GDM1 (cell line): ENCODE measurements at places on chromosomes 11 and 22.

- no peak for DNase-seq
Observed at GRCh38 chr11:3934658-3935057, 79.2 kb downstream of the STIM1 start.

- DNase-seq: no peak
Observed at GRCh38 chr11:115170133-115170815, 333.9 kb downstream of the CADM1 start.

- DNase-seq: no peak
Observed at GRCh38 chr22:31958625-31959239, 14.4 kb downstream of the YWHAH start.

GRCh38 chr11:122816761-122817520, 21.4 kb upstream of the CRTAM start:
- DNase-seq: no peak

DNA sequence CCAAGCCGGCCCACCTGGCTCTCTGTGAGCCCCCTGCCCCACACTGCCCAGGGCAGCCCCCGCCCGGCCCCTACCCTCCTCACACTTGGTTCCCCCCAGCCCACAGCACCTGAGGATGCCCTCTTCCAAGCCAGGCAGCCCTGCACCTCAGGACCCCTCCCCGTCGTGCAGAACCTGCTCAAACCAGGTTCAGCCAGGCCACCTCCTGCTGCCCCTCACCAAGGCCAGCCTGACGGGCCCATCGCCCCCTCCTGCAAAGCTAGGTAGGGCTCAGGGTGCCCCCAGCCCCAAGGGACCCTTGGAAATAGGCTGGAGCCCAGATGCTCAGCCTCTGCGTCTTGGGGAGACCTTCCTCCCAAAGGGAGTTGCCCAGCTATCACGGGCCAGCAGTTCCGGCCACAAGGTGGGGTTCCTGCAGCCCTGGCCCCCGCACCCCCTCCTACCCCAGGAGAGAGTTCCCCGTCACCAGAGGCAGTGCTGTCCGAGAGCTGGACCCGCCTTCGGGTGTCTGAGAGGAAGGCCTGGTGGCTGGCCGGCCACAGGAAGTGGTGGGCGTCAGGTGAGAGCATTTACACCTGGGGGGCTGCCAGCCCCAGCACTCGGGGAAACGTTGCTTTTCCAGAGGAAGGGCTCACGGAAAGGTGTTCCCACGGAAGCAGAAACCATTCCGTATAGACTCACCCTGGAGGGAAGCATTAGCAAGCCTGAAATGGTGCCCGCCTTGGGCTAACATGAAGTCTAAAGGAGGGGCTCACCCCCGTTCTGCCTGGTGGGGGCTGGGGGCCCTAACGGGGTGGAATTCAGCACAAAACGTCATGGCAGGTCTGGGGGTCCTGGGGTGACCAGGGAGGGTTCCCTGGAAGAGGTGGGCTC, 3.2 kb upstream of the SYT8 start:
- DNase-seq: no peak

GRCh38 chr22:38135133-38135706, 24.7 kb upstream of the BAIAP2L2 start:
- DNase-seq: no peak

DNA sequence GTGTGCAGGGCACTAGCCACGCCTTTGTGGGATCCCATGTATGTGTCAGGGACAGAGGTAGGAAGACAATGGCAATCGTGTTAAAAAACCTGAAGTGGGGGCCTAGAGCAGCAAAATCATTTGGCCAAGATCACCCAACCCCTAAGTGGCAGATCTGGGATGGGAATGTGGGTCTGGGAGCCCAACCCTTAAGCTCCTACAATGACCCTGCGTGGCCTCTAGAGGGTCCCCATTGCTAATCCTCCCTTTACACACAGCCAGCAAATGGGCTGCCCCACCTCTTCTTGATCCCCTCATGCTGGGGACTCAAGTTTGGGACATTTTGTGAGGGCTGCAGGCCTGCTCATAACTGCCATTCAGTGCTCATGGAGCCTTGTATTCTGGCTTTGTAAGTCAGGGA, 73.2 kb upstream of the SUSD2 start:
- no peak for DNase-seq

DNA sequence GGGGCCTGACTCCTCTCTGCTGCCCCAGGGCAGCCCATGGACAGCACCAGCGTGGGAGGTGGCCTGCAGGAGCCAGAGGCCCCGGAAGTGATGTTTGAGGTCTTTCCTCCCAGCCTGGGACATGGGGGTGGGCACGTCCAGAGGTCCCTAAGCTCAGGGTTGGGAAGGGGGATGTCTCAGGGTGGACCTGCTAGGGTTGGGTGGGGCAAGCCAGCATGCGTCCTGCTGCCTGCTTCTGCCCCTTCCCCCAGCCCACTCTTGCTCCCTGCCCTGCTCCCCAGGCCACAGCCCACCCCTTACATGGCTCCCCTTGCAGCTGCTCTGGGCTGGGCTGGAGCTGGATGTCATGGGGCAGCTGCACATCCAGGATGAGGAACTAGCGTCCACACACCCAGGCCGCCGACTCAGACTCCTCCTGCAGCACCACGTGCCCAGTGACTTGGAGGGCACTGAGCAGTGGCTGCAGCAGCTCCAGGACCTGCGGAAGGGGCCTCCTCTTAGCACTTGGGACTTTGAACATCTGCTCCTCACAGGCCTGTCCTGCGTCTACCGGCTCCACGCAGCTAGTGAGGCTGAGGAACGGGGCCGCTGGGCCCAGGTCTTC, 1.3 kb downstream of the FAM180B start:
- peak; percentile 15 for DNase-seq

- no peak for DNase-seq
Observed at GRCh38 chr11:120186774-120187591, 23.8 kb upstream of the OAF start.

DNA sequence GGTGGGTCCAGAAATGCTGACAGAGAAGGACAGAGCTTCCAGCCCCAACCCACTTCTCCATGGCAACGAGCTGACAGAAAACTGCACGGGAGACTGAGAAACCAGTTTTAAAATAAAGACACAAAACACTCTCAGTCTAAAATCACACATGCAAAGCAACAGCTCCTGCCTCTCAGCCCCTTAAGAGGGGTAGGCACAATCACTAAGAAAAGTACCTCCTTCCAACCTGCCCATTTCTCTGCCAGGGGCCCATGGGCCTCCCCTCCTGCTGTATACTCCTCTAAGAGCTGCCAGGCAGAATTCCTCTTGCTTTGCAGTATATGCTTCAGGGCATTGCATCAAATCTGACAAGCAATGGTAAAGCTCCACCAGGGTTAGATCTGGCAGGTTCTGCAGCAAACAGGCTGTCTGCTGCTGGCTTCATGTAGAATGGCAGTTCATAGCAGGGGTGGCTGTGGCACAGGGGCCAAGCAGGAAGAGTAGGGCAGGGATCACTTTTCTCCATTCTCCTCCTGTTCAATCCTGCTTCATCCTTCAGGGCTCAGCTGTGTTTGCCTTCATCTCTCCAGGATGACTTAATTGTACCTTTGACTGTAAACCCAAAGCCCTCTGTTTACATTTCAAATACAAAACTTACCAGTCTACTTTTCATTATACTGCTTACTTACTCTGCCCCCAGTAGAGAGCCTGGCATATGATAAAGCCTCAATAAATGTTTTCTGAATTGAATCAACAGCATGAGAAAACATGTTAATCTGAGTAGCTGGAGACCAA, 77.7 kb downstream of the KCNC1 start:
- no peak for DNase-seq

DNA sequence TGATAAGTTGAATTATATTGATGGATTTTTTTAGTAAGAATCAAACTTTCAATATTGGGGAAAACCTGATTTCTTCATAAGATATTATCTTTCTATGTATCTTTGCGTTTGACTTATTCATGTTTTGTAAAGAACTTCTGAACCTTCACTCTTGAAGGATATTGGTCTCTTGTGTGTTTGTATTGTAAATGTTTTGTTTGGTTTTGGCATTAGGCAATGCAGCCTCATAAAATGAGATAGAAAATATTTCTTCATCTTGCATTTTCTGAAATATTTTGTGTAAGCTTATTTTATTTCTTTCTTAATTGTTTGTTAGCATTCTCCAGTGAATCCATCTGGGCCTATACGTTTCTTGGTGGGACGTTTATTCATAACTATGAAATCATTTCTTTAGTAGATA, 271.9 kb downstream of the RAB38 start:
- DNase-seq: no peak

GRCh38 chr11:63518548-63518947, 12.7 kb downstream of the LGALS12 start:
- no peak for DNase-seq

DNA sequence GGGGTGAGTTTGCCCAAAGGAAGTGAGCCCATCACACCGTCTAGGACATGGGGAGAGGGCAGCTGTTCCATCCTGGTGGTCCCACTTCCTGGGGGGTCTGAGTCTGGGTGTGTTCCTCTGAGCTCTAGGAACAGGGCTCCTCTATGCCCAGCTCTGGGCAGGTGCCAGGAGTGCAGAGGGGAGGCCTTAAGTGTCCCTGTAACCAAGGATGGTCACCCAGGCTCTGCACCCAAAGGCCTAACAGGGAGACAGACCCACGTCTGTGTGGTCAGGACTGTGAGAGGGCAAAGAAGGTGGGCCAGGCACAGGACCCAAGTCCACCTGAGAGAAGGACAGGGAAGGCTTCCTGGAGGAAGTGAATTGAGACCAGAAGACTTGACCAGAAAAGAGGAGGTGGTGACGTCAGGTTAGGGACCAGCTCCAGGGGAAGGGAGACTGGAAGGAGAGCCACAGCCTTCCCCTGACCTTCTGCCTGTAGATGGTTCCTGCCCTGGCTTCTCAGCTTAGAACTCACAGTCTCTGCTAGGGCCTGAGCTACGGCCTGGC, 11.3 kb upstream of the TCF20 start:
- no peak for DNase-seq

GRCh38 chr11:72112978-72113808, 698 bp upstream of the ANAPC15 start:
- DNase-seq: no peak

DNA sequence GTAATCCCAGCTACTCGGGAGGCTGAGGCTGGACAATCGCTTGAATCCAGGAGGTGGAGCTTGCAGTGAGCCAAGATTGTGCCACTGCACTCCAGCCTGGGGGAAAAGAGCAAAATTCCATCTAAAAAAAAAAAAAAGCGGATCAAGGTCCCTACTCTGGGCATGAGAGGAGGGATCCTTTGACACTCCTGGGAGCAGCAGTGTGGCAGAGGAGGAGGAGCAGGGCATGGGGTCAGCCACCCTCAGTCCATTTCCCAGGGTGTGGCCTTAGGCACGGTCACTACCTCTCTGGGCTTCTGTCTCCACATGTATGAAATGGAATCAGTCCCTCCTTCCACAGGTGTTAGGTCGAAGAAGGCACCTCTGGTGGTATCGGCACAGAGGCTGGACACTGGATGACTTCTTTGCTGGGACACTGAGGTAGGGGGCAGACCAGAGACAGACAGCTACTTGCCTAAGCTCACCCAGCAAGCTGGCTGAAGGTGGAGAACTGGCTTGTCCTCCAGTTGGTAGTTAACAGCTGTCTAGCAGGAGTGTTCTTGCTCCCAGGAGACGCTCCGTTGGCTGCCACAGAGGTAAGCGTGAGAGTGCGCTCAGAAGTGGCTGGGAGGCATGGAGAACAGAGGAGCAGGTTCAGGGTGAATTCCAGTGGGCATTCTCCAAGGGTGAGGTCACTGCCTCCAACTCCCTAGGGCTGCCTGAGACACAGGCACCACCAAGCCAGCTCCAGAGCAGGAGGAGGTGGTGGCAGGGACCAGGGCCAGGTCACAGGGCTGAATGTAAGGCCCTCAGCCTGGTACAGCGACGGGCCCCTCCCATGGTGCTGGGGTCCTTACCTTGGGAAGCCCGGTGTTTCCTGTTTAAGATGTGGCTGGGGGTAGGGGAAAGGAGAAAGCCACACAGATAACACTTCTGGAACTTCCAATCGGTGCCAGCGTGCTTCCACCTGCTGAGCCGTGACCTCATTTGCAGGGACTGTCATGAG, 19.5 kb downstream of the TXN2 start:
- no peak for DNase-seq

GRCh38 chr11:2390091-2390724, 10.3 kb upstream of the TSSC4 start:
- no peak for DNase-seq

DNA sequence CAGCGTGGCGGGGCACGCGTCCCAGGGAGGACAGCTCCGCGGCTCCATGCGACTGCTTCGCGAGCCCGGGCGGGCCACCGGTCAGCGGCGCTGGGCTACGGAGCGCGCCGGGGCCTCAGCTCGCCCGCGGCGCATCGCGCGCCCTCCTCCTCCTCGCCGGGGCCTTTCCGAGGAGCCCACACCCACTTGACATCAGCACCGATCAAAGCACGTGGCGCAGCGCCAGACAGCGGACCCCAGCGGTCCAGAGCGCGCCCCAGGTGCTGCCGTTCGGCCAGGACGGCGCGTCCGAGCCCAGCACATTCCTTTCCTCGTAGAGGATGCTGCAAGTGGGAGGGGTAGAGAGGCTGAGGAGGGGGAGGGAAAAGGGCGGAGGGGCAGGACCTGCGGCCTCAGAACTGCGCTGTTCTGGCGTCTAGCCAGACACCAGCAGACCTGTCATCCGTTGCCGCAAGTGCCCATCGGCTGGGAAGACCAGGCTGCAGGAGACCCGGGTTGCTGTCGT, 88.6 kb downstream of the PLEKHA7 start:
- DNase-seq: no peak

DNA sequence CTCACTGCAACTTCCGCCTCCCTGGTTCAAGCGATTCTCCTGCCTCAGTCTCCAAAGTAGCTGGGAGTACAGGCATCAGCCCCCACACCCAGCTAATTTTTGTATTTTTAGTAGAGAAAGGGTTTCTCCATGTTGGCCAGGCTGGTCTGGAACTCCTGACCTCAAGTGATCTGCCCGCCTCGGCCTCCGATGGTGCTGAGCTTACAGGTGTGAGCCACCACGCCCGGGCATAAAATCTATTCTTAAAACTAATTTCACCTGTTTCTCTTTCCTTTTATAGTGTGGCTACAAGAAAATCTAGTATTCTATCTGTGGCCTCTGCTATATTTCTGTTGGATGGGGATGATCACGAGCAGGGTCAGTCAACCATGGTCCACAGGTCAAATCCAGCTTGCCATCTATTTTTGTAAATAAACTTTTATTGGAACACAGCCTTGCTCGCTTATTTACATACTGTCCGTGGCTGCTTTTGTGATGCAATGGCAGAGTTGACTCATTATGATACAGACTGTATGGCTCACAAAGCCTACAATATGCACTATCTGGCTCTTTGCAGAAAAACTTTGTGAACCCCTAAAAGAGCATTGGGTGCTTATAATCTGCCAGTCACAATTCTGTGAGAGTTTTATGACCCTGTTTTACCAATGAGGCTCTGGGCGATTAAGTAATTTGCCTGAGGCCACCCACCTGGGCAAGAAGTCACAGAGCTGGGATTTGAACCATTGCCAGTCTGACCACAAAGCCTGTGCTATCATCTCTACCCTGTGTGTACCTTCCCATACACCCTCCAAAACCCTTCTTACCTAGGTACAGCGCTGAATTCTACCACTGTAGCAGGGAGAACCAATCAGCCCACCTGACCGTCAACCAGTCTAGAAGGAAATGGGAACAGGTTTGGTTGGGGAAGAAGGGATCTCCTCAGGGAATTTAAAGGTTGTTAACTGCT, 28.3 kb downstream of the SLC1A2 start:
- DNase-seq: no peak

DNA sequence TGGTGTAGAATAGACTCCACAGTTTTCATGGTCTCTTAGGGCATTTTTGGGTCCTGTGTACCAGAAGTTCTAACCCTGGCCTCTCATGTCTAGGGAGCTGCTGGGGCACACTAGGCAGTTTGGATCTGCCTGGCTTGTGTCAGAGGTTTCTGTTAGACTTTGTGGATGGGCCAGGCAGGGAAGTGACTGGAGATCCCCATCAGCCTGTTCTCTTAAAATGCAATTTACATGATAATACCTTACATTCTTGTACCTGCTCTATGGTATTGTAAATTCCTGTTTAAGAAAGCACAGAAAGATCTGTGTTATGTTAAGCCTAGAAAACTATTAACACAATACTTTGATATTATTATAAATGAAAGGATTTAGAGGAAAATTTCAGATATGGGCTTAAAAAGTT, 104.0 kb downstream of the ARHGAP42 start:
- no peak for DNase-seq
